ENCODE measurements at places on chromosomes 16 and 17.

- DNase-seq: no peak
These were observed 592.3 kb downstream of the TMEM114 start for GRCh38 chr16:7997966-7998365.

DNA sequence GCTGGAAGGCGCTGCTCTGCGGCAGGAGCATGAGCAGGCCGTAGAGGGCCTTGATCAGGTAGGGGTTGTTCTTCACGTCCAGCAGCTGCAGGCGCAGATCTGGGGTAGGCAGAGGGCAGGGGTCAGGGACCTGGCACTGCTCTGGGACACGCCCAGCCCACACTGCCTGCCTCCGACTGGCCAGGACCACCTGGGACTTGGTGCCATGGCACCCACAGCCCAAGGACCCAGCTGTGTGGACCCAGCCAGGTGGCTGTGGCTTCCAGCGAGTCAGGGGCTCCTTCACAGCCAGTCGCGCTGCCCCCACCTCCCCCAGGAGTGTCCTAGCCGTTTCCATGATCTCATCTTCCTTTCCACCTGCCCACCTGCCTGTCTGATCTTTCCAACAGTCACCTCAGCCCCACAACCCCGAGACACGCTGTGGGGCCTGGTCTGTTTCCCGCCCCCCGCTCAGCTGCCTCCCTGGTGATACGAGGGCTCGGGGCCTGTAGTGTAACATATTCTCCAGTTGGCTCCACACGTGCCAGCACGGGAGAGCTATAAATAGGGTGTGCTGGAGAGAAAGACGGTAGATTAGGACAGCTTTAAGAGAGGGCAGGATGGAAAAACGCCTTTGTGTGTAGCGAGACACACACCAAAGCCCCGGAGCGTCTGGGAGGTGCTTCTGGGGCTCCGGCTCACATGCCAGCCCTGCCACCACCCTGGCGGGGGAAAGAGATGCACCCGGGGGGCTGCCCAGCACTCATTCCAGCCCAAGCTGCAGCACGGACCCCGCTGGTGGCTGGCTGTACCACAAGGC is 7.2 kb upstream of the MTSS2 start:
- no peak for DNase-seq

DNA sequence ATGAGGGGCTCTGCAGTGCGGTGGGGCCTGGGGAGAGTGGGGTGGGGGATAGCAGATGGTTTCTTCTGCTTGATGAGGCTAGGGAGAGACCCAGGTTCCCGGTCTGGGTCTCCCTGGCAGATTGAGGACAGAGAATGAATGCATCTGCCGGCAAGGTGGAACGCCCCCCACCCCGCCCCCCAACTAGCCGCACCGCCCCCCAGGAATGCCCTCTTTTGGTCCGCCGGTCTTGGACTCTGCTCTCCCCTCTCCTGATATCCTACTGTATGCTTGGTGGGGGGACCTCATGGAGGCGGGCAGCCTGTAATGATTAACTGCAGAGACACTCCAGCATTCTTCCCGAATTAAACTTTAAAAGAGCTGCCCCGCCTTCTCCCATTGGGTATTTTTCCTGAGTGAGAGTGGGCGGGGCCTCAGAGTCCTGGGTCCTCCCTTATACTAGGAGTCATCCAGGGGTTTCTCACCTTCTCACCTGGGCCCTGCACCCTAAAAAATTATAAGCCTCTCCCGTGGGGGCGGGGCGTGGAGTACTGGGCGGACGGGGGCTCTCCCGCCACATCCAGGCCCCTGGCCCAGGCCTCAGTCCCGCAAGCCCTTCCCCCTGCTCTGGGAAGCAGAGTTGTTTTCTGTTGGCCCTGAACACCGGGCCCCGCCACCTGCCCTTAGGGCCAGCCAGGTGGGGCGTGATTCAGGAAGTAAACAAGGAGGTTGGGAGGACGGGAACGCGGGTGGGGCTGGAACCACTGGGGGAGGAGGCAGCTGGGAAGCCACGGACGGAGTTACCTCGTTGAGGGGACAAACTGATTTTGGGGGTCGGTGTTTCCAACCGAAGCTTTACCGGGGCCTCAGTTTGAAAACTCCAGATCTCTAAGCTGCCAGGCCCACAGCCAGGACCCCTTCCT is 1.5 kb downstream of the GRB7 start:
- DNase-seq: no peak

- no peak for DNase-seq
These were observed 284.6 kb upstream of the CDH5 start for GRCh38 chr16:66081775-66082366.

GRCh38 chr16:10297341-10298006 is 88.4 kb upstream of the ATF7IP2 start:
- DNase-seq: no peak

GRCh38 chr17:17549732-17550366 is 41.7 kb downstream of the PEMT start:
- no peak for DNase-seq

DNA sequence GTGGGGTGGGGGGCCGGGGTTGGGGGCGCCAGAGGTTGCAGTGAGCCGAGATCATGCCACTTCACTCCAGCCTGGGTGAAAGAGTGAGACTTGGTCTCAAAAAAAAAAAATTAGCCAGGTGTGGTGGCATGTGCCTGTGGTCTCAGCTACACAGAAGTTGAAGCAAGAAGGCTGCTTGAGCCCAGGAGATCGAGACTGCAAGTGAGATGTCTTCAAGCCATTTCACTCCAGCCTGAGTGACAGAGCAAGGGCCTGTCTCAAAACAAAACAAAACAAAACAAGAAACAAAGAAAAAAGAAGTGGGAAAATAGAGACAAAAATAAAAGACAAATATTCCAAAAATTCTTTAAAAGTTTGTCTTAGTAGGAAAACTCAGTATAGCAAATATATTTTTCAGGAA is 135.1 kb upstream of the CORO6 start:
- DNase-seq: no peak

GRCh38 chr16:71689901-71690300 is 34.6 kb downstream of the PHLPP2 start:
- DNase-seq: no peak
